ENCODE measurements at places on chromosomes 1 and 21.
A peak's percentile ranks its signal among the peaks of the same experiment; 100 is the strongest.

DNA sequence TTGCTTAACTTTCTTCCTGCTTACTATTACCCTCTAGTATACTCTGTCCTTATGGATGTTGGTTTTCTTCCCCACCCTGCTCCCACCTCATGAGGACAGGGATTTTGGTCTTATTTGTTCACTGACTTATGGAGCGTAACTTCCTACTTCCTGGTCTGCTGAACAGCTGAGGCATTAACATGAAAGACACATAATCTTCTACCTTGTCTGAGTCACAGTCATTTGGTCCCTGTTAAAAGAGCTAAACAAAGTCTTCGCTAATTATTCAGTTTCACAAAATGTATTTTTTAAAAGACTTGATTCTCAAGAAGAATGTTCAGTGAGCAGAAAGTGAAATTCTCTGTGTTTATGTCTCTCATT lies 18.5 kb downstream of the RNASEL start:
- DNase-seq = no peak

DNA sequence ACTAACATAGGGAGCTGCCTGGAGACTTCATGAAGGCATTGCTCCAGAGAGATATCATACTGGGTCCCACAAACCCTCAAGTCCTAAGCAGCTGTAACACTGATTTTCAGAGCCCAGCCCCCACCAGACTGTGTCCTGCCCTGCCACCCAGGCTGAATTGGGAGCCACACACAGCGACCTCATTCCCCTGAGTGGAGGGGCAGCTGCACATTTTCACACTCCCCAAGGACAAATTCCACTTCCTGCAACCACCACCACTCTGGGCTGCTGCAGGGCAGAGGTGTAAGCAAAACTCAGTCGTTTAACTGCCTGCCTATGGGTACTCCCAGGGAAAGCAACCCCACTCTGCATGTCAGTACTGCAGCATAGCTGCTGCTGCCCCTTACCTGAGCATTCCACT lies 19.8 kb downstream of the DTL start:
- DNase-seq = no peak

DNA sequence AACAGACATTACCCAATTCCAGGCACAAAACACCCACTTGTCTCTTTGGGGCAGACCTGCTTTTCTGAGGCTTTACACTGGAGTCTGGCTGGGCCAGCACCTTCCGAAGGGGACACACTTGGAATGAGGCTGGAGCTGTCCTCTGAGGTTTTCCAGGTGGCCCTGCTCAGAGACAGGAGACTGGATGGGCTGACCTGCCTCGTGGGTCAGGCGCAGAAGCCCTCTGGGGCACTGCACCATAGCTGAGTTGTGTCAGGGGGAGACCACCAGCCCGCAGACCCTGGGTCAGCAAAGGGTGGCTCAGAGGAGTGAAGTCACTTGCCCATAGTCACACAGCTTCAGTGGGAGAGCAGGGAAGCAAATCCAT lies 1.8 kb downstream of the SH2D5 start:
- DNase-seq = no peak

DNA sequence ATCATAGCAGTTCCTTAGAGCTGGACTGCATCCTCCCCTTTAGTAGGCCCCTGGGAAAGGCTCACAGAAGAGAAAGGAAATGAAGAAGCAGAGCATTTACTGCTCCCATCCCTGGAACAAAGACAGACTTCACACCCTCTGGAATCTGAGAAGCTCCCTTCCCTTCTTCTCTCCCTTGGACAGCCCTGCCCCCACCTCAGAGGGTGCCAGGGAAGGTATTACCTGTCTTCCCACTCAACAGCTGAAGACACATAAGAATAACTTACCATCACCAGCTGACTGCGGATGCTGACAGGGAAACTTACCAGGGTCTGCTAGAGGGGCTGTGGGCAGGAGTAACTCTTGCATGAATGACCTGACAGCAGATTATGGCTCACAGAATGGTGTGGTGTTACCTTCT lies 14.1 kb upstream of the FAAH start:
- no peak for DNase-seq

DNA sequence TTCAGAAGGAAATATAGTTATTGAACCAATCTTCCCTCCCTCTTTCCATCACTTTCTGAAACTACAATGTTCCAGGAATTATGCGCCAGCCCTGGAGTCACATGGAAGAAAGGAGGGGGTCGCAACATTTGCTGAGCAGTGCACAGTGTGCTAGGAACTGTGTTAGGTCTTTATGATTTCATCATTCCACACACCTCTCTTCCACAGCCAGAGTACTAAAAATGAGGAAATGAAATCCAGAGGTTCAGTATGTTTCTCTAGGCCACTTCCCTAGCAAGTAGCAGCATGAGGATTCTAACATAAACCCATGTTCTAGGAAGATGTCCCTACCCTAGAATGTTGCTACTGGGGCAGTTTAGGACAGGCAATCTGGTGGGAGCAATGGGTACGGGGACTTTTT lies 158.1 kb downstream of the SLC45A1 start:
- DNase-seq = no peak

- DNase-seq = no peak
Observed at GRCh38 chr1:39656391-39656790, 15.5 kb downstream of the NT5C1A start.

DNA sequence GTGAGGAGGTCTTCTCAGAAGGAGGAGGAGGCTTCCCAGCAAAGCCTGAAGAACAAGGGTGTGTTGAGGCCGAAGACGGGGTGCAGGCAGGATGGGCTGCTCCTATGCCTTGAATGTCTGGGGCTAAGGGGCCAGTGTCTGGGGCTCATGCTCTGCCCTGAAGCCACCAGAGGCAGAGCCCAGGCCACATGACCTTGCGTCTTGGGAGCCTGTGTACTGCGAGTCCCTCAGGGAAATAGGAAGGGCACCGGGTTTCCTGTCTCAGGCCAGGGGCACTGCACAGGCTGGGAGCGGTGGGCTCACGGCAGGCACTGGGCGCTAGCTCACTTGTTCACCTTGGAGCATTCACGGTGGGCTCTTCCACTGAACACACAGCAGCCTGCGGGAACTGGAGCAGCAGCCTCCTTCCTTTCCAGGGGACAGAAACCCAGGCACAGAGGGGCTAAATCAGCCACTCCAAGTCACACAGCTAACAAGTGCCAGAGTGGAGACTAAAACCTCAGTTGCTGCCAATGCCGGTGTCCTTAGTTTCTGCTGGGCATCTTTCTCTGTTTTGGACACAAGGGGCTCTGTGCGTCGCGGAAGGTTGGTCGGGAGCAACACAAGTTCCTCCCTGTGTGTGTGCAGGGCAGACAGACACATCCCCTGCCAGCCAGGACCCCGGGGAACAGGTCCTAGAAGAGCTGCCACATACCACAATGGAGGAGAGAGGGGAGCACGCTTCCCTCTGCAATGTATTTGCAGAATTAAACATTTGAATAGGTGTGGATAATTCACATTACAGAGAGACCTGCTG lies 104.8 kb upstream of the C1orf174 start:
- no peak for DNase-seq

DNA sequence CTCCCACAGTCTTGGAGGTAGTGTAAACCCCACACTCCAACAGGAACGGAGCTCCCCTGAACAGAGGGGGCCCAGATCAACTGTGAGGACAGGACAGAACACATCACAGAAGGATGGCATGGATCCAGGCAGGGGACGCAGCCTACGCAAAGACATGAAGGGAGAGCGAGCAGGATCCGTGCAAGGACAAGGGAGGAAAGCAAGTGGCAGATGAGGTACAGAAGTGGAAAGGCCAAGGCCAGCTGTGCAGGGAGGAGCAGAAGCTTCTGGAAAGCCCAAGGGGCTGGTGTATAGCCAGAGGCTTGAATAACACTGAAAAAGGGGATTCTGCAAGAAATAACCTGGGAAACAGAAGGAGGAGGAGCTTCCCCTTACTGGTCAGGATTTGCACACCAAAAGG lies 81.2 kb downstream of the SIPA1L2 start:
- DNase-seq = no peak

- no peak for DNase-seq
Observed at GRCh38 chr1:97089173-97089572, 367.6 kb downstream of the PTBP2 start.

- DNase-seq = no peak
Observed at GRCh38 chr1:60949154-60949825, 133.1 kb upstream of the NFIA start.

- DNase-seq = no peak
Observed at GRCh38 chr21:35222541-35222941, 173.4 kb upstream of the RUNX1 start.

- peak; percentile 80 for DNase-seq
Observed at GRCh38 chr1:62356257-62356835, 37.1 kb upstream of the KANK4 start.

- DNase-seq = peak; percentile 28
Observed at GRCh38 chr1:214463596-214463995, 87.8 kb downstream of the PTPN14 start.

DNA sequence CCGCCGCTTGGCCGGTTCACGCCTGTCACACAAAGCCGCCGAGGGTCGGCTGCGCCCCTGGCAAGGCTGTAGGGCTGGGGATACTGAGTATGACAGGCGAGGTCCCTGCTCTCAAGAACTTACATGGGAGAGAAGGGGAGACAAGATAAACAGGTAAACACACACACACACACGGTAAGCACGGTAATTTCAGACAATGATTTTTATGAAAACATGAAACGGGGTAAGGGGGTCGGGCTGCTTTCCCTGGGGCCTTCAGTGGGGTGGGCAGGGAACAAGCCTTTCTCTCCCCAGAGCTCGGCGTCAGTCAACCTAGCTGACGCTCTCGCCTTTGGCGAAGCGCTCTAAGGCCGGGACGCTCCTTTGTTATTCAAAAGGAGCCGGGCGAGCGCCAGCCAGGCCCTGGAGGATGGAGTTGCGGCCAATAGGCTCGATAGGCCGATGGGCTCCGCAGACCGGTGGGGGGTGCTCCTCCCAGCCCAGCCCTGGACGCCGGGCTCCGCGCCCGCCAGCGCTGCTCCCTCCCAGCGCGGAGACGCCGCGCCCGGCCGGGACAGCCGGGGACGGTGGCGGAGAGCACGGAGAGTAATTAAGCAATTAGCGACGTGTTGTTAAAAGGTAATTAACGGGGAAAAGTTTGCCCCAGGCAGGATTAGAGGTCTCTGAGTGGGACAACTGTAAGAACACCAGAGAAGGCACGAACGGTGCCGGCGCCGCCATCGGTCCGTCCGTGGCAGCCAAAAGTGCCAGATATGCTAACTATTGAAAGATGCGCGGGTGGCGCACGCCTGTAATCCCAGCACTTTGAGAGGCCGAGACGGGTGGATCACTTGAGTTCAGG lies 950 bp upstream of the INKA2 start:
- peak; percentile 81 for DNase-seq

DNA sequence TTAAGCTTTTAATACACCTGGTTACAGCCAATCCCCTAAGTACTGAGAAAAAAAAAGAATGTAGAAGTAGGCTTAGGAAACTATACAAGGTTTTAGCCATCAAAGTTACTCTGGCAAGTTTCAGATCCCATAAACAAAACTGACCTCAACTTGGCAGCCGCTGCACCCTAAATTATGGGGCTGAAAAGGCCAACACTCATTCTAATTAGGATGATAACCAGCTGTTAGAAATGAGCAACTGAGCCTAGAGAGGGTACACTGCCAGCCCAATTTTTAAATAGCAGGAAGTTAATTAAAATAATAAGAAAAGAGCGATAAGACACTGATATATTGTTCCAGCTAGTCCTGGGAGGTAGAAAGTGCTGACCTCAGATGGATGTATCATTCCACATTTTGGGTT lies 105.7 kb upstream of the VAV3 start:
- DNase-seq = no peak

DNA sequence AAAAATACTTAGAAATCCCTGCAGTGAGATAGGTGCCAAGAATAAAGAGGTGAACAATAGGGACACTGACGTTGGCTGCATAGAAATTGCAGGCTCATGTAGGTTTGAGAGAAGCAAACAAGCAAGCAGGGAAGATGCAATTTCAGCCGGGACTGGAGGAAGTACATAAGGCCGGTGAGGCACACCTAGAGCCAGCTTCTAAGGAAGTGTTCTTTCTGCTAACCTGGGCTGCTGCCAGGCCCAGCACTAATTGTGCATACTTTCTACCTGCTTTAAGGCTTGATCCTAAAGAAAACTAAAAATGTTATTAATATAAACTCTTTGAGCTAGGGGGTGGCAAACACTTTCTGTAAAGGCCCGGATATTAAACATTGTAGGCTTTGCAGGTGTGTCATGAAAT lies 71.0 kb downstream of the LMO4 start:
- DNase-seq = no peak

DNA sequence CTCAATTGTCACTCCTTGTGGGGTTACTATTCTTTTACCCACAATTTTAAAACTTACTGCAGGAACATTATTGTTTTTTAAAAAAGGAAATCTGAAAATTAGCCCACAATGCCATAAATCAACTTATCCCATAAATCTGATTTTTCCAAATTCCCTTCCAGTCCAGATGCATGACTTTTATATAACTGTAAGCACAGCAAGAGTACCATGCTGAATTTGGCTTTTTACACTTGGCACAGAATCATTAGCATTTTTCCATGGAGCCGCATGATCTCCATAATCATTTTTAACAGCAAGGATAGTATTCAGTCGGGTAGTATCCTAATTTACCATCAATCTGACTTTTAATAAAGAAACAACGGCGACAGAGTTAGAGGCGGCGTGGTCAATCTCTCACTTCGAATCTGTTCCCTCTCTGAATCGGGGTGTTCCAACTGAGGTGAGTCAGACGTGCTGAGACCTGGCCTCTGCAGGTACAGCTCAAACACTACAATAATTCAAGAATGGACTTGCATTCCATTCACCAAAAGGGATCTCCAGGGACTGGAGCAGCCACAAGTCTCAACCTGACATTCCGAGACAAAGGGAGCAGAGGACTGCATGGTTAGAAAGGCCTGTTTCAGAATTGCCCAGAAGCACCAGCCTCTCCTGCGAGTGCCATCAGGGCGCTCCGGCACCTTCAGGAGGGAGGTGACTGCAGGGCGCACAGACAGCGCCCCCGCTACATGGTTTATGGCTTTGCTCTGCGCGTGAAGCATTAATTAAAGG lies 48.9 kb downstream of the SLC66A1 start:
- DNase-seq = no peak

GRCh38 chr21:32044205-32045180 lies 171.7 kb downstream of the HUNK start:
- no peak for DNase-seq

GRCh38 chr1:31707711-31708110 lies 3.9 kb upstream of the COL16A1 start:
- DNase-seq = peak; percentile 79

GRCh38 chr1:39294531-39294930 lies 90.0 kb downstream of the MACF1 start:
- no peak for DNase-seq

DNA sequence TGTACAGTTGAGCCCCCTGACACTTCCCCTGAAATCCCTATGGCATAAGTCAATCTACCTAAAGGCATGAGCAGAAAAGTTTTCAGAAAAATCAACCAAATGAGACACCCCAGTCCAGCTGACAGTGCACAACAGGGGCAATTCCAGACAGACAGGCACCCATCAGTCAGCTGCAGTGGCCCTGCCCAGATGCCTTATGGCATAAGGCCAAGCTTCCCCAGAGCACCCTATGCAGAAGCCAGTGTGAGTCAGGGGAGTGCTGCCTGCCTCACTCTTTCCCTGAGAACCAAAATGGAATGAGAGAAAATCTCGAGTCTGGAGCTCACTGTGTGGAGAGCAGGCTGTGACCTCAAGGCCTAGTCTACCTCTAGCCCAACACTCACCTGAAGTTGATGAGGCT lies 38.1 kb downstream of the MRAP start:
- DNase-seq = peak; percentile 53
